Activated naive CD4-positive, alpha-beta T cell treated with anti-CD3 and anti-CD28 coated beads for 36 hours (primary cell): ENCODE measurements at places on chromosomes 4 and X.

- no peak for DNase-seq
- no peaks in the 10 kb centered on the region for H3K36me3 ChIP-seq
- H3K27me3 ChIP-seq: no peaks in the 10 kb centered on the region
- no peaks in the 10 kb centered on the region for H3K4me1 ChIP-seq
- no peak overlapping the region for H3K4me3 ChIP-seq
Observed at GRCh38 chr4:151143162-151143561, 43.7 kb downstream of the RPS3A start.

GRCh38 chrX:149296092-149296491 lies 209.0 kb downstream of the IDS start:
- H3K4me3 ChIP-seq: no peak overlapping the region
- H3K4me1 ChIP-seq: no peaks in the 10 kb centered on the region
- H3K36me3 ChIP-seq: no peaks in the 10 kb centered on the region
- DNase-seq: no peak
- no peak overlapping the region for H3K27ac ChIP-seq

DNA sequence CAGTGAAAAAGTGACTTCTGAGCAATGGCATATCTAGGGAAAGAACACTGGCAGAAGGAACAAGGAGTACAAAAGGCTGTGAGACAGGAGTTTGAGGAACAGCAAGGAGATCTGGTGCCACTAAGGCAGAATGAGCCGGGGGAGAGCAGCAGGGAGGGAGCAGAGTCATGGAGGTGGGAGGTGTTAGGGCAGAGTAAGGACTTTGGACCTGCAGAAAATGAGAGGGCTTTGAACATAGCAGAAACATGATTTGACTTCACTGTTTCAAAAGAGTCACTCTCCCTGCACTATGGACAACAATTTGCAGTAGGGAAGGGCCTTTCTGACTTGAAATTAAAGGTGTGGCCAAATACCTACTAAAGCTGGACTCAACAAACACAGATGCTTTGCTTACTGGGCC lies 356.2 kb downstream of the ADGRL3 start:
- H3K4me1 ChIP-seq: no peaks in the 10 kb centered on the region
- no peak overlapping the region for H3K27ac ChIP-seq
- no peaks in the 10 kb centered on the region for H3K36me3 ChIP-seq
- H3K4me3 ChIP-seq: no peak overlapping the region
- no peaks in the 10 kb centered on the region for H3K27me3 ChIP-seq

DNA sequence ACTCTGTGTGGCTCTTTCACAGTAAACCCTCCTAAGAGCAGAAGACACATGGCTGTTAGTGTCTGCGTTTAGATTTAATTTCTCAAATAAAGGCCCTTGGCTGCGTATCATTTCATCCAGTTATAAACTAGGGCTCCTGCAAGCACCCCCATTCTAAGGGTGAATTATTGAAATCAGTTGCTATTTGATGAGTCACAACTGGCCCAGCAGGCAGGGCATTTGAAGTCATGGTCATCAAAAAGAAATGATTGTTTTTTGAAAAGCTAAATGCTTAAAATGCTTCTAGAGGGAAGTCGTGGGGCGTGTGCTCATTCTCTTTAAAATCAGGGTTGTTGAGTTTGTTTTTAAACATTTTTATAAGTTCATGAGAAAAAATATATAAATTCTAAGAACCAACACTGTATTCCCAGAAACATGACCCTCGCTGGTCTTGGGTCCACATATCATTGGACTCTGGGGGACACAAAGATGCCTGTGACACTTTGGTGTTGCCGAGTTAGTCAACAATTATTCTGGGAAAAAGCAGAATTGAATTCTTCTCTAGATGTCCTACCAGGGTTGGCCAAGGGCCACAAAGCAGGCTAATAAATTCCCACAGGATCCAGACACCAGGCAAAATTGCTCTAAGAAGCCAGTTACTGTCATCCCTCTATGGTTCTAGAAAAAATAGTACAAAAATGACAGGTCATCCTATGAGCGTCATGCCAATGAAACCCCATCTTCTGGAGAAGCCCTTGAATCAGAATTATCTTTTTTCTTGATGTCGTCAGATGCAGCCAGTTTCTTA lies 99.5 kb upstream of the MYOZ2 start:
- no peaks in the 10 kb centered on the region for H3K27me3 ChIP-seq
- no peak overlapping the region for H3K4me3 ChIP-seq
- DNase-seq: no peak
- H3K4me1 ChIP-seq: peaks cover 13% of the 10 kb centered on the region
- H3K27ac ChIP-seq: no peak overlapping the region

DNA sequence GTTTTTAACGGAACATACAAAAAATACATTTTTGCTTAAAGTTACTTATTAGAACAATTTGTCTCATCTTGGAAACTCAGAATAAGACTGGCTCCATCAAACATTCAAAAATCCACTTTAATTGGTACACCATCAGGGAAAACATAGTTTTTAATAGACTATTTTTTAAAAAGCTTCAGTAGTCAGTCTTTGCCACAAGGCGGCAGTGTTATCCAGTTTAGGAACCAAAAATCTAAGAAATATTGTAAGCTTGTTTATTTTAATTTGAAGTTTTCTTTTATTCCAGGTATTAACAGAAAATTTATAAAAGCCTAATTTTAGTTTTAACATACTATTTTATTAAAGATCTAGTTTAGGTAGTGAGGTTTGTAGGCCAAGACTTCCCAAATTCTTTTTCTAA lies 107.7 kb downstream of the APOOL start:
- H3K4me1 ChIP-seq: no peaks in the 10 kb centered on the region
- peak; percentile 16 for DNase-seq
- no peak overlapping the region for H3K4me3 ChIP-seq
- H3K27me3 ChIP-seq: no peaks in the 10 kb centered on the region
- H3K27ac ChIP-seq: no peak overlapping the region

DNA sequence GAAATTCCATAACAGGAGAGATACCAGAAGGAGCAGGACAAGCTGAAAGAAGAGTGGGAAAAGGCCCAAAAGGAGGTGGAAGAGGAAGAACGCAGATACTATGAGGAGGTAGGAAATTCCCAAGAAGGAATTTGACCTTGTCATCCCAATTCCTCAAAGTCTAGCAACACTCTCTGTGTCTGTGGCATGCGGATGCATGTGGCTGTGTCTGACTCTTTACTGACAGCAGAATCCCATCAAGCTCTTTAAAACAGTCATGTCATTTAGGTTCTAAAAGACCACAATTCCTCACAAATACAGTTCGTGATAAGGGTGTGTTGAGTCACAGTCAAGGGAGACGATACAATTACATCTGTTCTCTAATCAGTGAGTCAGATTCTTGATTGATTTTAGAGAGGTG lies 68.5 kb downstream of the PHOX2B start:
- no peak overlapping the region for H3K27ac ChIP-seq
- H3K36me3 ChIP-seq: no peaks in the 10 kb centered on the region
- no peak overlapping the region for H3K4me3 ChIP-seq

DNA sequence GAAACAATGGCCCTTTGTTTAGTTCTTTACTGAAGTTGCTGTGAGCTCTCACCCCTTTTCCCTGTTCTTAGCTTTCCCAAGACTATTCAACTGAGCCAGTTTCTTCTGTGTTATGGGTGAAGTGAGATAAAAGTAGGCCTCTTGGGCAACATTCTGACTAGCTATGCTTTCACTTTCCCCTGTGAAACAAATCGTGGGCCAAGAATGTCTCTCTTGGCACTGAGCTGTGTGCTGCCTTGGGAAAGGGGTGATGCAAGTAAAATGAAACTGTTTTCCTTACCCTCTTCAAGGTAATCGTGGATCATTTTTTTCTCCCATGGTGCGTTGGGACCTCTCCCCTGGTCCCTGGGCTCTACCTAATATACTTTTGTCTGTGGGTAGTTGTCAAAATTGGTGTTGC lies 653.9 kb upstream of the MAGEB2 start:
- no peak for DNase-seq
- H3K27me3 ChIP-seq: no peaks in the 10 kb centered on the region
- no peaks in the 10 kb centered on the region for H3K36me3 ChIP-seq
- no peak overlapping the region for H3K27ac ChIP-seq

DNA sequence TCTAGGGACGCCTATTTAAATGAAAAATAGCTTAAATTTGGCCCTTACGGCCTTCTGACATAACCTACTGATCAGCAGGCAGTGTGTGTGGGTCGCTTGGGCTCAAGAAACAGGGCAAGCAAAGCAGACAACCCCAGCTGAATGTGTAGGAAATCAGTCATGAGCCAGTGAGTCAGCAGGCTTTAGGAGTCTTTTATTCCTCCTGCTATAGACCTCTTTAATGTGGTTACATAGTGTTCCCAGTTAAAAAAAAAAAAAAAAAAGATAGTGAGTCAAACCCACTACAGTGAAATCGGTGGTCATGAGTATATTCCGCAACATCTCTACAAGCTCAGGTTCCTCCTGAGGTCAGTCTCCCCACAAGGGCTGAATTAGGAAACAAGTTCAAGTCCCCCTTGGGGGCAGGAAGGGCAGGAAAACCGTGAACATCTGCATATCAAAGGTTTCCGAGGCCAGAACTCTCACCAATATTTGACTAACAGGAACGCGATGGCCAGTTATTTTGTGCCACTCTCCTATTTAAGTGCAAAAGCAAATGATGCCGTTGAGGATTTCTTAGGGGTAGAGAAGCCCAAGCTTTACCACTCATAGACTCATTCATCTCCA lies 32.7 kb downstream of the ACSL1 start:
- H3K36me3 ChIP-seq: peaks cover 17% of the 10 kb centered on the region
- DNase-seq: peak; percentile 60
- no peak overlapping the region for H3K27ac ChIP-seq
- peaks cover 22% of the 10 kb centered on the region for H3K4me1 ChIP-seq
- H3K4me3 ChIP-seq: no peak overlapping the region
- H3K27me3 ChIP-seq: peaks cover 2% of the 10 kb centered on the region

GRCh38 chr4:145307763-145308430 lies 127.5 kb upstream of the OTUD4 start:
- peak; percentile 8 for DNase-seq
- peaks cover 34% of the 10 kb centered on the region for H3K4me1 ChIP-seq
- peak overlapping the region; percentile 72 for H3K27ac ChIP-seq
- peaks cover 4% of the 10 kb centered on the region for H3K27me3 ChIP-seq

GRCh38 chr4:113575401-113575800 lies 186.1 kb downstream of the CAMK2D start:
- H3K4me3 ChIP-seq: no peak overlapping the region
- peaks cover 60% of the 10 kb centered on the region for H3K4me1 ChIP-seq
- DNase-seq: no peak
- no peak overlapping the region for H3K27ac ChIP-seq
- peaks cover 21% of the 10 kb centered on the region for H3K36me3 ChIP-seq
- no peaks in the 10 kb centered on the region for H3K27me3 ChIP-seq

DNA sequence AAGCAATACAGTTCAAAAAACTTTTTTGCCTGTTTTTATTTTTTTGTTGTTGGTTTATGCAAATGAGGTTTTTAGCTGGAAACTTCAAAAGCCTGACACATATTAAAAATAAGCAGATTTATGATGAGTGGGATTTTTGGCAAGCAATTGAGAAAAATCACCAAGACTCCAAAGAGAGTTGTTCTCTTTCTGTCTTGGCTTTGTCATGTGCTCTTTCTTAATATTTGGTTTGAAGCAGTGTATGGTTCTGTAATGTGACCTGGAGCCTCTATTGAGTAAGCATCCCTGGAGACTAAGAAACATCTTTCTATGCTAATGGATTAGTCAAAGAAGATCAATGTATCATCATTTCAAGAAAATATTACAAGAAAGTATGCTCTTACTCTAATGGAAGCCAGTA lies 11.7 kb downstream of the TRIM2 start:
- DNase-seq: no peak
- H3K4me1 ChIP-seq: peaks cover 17% of the 10 kb centered on the region
- no peak overlapping the region for H3K27ac ChIP-seq
- no peaks in the 10 kb centered on the region for H3K27me3 ChIP-seq

- H3K4me3 ChIP-seq: no peak overlapping the region
- H3K4me1 ChIP-seq: peaks cover 1% of the 10 kb centered on the region
- no peaks in the 10 kb centered on the region for H3K27me3 ChIP-seq
- no peaks in the 10 kb centered on the region for H3K36me3 ChIP-seq
- no peak overlapping the region for H3K27ac ChIP-seq
Observed at GRCh38 chrX:3044671-3045070, 3.4 kb downstream of the ARSF start.
